ENCODE measurements at places on chromosomes 2 and 18.

DNA sequence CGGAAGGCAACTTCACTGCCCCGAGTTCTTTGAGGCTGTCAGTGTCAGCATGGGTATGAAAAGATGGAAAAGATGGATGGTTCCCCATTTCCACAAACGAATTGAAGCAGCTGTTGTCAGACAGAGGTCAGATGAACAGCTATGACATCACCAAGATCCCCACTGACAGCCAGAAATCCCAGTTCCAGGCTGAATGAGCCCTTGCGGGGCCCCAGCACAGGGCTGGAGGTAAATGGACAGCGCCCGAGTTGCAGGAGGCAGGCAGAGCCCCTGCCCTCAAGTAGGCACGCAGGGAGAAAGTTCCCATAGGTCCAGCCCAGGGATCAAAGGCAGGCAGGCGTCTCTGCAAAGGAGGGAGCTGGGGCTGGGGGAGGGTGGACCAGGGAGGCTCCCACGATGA is 169.5 kb upstream of the AGAP1 start:
- DNase-seq: no peak

GRCh38 chr2:16664052-16664731 is 1.4 kb downstream of the CYRIA start:
- no peak for DNase-seq

DNA sequence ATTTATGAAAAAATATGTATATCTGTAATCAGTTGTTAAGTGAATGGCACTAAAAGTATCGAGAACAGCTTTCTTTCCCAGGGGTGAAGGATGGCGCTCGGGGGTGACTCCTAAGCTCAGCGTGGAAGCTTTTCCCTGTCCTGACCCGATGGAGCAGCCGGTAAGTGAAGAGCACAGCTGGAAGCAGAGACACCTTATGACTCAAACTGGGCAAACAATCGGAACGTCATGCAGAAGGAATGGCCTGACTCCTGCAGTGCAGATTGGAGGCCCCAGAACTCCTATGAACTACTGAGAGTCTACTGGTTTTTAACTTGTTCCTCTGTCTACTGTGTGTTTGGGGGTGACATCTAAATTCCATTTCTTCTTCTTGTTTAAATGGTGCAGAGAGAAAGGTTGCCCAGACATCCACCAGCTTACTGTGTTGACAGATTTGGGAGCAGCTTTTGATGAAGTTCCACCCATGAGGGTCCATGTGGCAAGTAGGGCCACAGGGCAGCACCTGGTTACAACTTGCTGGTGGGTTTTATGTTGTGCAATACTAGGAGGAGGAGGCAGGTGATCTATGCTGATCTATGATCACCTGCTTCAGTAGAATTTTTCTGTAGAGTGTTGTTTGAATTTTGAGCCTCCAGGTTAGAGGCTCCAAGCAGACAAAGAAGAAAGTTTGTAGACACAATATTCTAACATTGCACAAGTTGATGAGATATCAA is 52.8 kb upstream of the TMEM182 start:
- no peak for DNase-seq

- no peak for DNase-seq
These were observed 202.7 kb downstream of the NYAP2 start for GRCh38 chr2:225602205-225602604.

- DNase-seq: no peak
These were observed 511 bp downstream of the MOB4 start for GRCh38 chr2:197516393-197516761.

- DNase-seq: no peak
These were observed 33.1 kb upstream of the YPEL5 start for GRCh38 chr2:30113617-30114293.

DNA sequence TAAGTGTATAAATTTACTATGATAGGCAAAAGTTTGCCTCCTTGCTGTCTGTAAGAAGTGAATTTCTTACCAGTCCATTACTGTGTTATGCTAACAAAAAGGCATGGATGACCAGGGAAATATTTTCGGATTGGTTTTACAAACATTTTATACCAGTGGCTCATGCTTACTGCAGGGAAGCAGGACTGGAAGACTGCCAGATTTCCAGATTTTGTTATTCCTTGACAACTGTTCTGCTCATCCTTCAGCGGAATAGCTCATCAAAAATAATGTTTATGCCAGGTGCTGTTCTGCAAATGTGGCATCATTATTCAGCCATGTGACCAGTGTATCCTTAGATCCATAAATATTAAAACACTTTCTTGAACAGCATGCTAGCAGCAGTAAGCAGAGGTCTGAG is 40.4 kb upstream of the NETO1 start:
- no peak for DNase-seq

DNA sequence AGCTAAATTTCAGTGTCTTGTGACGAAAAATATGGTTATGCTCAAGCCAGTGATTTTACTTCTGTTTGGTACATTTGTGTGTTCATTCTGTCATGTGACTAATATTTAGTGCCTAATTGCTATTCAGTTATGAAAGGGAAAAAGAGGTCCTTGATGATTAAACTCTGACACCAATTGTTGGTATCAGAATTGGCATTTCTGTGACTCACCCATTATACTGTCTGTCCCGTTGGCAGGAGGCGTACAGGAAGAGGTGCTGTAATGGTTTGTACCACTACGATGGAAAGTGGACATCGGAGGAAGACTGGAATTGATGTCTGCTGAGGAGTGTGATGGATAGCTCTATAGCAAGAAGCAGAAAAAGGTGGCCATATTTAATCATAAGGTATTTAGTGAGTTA is 310.4 kb upstream of the CCDC68 start:
- no peak for DNase-seq

GRCh38 chr2:191701029-191701428 is 23.1 kb downstream of the NABP1 start:
- DNase-seq: no peak

- no peak for DNase-seq
These were observed 129.7 kb upstream of the TTC39C start for GRCh38 chr18:23884681-23885375.

- DNase-seq: no peak
These were observed 53.2 kb upstream of the GPR45 start for GRCh38 chr2:105188343-105188742.

GRCh38 chr18:45910405-45911023 is 56.6 kb downstream of the EPG5 start:
- DNase-seq: no peak

DNA sequence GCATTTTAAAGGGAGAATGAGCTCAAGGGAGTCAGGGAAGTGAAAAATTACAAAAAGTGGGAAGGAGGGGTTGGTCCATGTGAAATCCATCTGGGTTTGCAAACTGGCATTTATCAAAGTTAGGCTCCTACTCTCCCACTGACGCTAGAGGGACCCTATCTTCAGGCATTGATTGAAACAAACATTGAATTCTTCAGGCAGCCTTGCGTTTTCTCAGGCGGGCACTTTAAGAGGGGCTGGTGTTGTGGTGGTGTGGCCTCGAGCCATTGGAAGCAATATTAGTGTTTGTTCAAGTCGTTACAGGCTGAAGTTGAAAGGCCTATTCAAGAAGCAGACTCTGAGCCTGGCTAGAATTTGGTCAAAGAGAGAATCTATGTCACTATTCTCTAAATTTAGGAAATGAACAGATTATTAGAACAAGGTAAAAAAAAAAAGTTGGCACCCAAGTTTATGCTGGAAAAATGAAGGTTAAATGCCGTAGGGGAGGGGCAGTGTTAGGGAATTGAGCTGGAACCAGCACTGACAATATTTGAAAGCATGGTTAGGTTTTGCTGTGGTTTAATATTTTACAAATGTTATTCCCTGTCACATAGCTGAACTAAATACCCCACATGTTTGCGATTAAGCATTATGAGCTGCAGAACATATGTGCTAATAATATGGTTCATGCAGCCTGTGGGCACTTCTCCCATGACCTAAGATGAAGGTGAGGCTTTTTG is 36.8 kb downstream of the STON1 start:
- DNase-seq: no peak

DNA sequence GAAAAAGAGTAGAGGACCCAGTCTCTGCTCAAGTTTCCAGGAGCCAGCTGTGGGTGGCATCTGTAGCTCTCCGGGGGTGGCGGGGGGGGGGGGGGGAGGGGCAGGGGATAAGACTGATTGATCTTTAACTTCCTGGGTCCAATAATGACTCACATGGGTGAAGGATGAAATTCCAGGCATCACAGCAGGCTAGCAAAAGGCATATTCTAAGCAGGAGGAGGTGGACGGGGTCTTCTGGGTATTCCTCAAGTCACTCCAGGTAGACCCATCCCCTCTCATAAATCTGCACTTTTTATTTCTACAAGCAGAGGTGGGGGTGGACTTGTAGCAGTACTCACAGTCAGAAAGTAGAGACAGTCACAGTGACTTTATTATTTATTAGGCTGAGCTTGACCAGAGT is 85.5 kb upstream of the TMEM247 start:
- no peak for DNase-seq

DNA sequence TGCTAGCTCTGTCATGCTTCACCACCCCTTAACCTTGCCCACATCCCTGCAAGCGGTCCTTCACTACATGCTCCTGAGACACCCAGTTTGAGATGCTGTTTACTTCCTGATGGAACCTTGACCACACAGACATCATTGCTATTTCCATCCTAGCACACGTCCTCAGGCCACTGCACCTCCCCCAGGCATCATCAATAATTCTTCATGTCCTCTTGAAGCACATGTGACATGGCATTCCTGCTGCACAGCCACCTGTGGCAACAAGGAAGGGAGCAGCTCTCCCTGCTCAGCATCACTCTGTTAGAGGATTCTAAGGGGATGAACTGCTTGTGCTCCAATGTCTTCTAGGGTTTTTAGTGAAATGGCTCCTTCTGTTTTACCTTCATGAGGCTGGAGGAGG is 26.1 kb upstream of the ST3GAL5 start:
- no peak for DNase-seq

- no peak for DNase-seq
These were observed 90.9 kb upstream of the UBXN4 start for GRCh38 chr2:135650721-135651120.

All from left renal pelvis (tissue), 4 donors.